Esophagus squamous epithelium (tissue), 5 donors: ENCODE measurements at places on chromosomes 12 and 14. TPM values are rescaled to one million over a fixed set of nuclear protein-coding genes. Genes with fewer than 3 reads are reported as not detected.

- no peaks in the 10 kb centered on the region for H3K27me3 ChIP-seq
- DNase-seq = no peak
- H3K4me3 ChIP-seq = no peak overlapping the region
- no peaks in the 10 kb centered on the region for H3K4me1 ChIP-seq
- no peak overlapping the region for H3K27ac ChIP-seq
Measured at GRCh38 chr14:74064426-74064825, 19.8 kb downstream of the ALDH6A1 start.

DNA sequence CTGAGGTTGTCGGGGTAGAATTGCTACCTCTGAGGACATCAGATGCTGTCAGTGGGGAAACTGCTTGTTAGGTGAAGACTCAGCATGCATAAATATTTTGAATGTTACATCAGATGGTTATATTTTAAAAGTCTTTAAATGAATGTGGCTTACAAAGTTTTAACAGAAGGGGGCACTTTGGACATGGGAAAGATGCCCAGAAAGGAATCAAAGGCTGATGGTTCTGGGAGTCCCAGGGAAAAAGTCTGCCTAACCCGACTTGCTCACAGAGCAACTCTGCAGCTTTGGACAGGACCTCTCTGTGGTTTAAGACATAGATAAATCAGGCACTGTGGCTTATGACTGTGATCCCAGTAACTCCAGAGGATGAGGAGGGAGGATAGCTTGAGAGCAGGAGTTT, 474.9 kb downstream of the ATP23 start:
- DNase-seq = no peak
- H3K4me1 ChIP-seq = peaks cover 74% of the 10 kb centered on the region
- no peak overlapping the region for H3K27ac ChIP-seq
- H3K36me3 ChIP-seq = no peaks in the 10 kb centered on the region
- no peak overlapping the region for H3K4me3 ChIP-seq

Gene KLRF1
- 0.35 TPM for total RNA-seq

DNA sequence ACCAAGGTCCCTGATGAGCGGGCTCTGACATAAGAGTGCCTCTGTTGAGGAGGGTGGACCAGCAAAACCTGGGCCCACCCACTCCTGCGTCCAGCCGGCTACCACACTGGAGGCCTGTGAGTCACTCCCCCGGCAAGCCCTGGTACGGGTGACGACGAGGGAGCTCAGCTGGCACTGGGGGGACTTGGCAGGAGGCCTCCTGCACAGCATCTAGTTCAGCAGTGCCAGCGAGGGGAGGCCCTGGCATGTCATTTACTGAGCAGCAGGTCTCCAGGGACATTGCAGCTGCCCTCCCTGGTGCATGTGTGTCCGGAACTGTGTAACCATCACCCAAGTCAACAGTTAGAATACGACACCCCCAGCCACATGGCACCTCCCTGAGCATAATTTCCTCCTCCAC, 24.4 kb downstream of the CD9 start:
- no peaks in the 10 kb centered on the region for H3K27me3 ChIP-seq
- no peak for DNase-seq
- H3K4me1 ChIP-seq = peaks cover 100% of the 10 kb centered on the region
- H3K36me3 ChIP-seq = peaks cover 57% of the 10 kb centered on the region

DNA sequence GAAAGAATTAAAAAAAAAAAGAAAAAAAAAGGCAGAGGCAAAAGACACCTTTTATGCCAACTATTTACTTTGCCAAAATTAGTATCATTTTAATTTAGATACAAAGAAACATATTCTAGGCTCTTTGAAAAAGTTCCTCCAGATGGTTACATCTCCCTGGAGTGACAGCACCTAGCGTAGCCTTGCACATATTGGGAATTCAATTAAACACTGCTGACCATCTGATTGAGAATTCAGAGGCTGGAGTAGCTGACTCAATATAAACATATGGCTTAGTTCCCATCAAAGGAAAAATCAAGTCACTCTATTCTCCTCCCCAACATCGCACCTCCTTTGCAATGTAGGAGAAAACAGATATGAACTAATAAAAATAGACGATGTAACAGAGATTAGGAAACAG, 36.4 kb downstream of the ANKS1B start:
- no peak overlapping the region for H3K27ac ChIP-seq
- no peak overlapping the region for H3K4me3 ChIP-seq
- no peak for DNase-seq
- no peaks in the 10 kb centered on the region for H3K27me3 ChIP-seq
- H3K4me1 ChIP-seq = no peaks in the 10 kb centered on the region
- no peaks in the 10 kb centered on the region for H3K36me3 ChIP-seq
